Myometrial cell (primary cell): ENCODE measurements at places on chromosomes 7 and 10. TPM values are rescaled to one million over a fixed set of nuclear protein-coding genes. Genes with fewer than 3 reads are reported as not detected.

Gene SLC39A12
- not detected in 2 replicates for total RNA-seq

Gene CALML5
- not detected in 2 replicates for total RNA-seq

Gene ZNF25
- total RNA-seq: 4.3 and 5.5 TPM in 2 replicates

Gene CPA2
- 0.89 TPM in 1 of 2 replicates, not detected in the other for total RNA-seq

Gene NPY4R
- total RNA-seq: not detected in 2 replicates

Gene METTL27
- total RNA-seq: 16.8 and 20.8 TPM in 2 replicates

Gene SRRT
- 60.1 and 105 TPM in 2 replicates for total RNA-seq

Gene HOGA1
- under 0.01 and 2.1 TPM in 2 replicates for total RNA-seq

Gene GIMAP5
- not detected in 2 replicates for total RNA-seq

Gene TBL2
- 82.7 and 110 TPM in 2 replicates for total RNA-seq

Gene CCNY
- 34.0 and 35.2 TPM in 2 replicates for total RNA-seq

Gene ENTPD1
- under 0.01 TPM in 1 of 2 replicates, not detected in the other for total RNA-seq

Gene ADIRF
- 35.6 and 35.7 TPM in 2 replicates for total RNA-seq

Gene CLDN4
- 6.1 and 6.7 TPM in 2 replicates for total RNA-seq

Gene SH2D4B
- total RNA-seq: not detected in 2 replicates

Gene RAMP3
- total RNA-seq: not detected in 2 replicates

Gene LRMDA
- total RNA-seq: not detected in 2 replicates

Gene JCAD
- 1.2 and 1.8 TPM in 2 replicates for total RNA-seq

Gene AS3MT
- total RNA-seq: 6.4 and 7.5 TPM in 2 replicates

Gene REPIN1
- 64.2 and 73.5 TPM in 2 replicates for total RNA-seq

Gene C10orf62
- not detected in 2 replicates for total RNA-seq

Gene PRPS1L1
- total RNA-seq: not detected in 2 replicates

Gene MEPCE
- total RNA-seq: 23.4 and 24.2 TPM in 2 replicates

Gene C7orf57
- 0.18 TPM in 1 of 2 replicates, not detected in the other for total RNA-seq

Gene P4HA1
- 86.2 and 102 TPM in 2 replicates for total RNA-seq

Gene ZNF365
- 1.2 and 2.7 TPM in 2 replicates for total RNA-seq

Gene SPDYE6
- total RNA-seq: not detected in 2 replicates

Gene CREB5
- total RNA-seq: 1.4 and 2.3 TPM in 2 replicates

Gene CYP2C19
- not detected in 2 replicates for total RNA-seq
